ENCODE measurements at places on chromosomes 3 and 15.

DNA sequence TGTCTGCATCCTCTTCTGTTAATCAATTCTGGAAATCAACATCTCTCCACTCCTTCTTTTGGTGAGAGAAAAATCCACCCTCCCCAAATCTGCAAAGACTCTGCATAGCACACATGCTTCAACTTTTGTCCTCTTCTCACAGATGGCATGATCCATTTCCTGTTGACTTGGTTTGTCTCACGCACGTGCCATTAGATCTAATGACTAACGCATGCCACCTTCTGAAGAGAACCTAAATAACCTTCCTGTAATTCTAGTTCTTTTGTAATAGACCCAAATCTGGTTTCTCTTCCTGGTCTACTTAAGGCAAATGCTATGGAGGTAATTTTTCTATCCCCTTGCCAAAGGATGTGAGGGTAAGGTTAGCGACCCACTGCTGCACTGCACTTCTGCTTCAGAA, 51.0 kb upstream of the ATOSA start:
- no peak for DNase-seq

DNA sequence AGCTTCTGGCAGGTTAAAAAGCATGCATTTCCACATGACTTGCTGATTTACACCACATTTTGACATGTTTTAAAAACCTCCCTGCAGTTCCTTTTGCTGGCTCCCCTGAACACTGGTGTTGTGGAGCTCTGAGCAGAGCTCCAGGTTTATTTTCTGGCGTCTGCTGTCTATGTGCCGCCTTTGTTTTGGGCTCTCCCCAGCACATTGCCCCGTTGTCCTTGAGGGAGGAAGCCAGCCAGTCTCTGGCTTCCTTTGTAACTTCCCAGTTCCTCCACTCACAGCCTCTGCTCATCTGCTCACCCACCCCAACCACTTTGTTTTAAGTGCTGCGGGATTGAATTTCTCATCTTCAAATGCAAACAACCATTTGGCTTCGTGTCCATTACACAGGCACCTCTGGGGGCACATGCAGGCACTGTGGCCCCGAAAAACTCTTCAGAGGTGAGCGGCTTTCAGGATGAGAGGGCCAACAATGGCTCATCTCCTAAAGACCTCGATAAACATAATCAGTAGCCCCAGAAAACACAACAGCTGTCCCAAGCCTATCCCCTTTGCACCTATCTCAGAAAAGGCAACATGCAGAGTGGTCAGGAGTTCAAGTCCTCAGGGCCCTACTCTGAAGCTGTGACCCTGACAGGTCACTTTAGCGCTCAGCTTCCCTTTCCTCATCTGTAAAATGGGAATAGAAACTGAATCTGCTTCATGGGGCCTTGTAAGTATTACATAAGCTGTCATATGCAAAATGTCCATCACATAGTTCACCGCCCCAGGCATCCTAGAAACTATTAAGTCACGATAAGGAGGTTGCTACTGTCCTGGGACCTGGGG, 1.3 kb upstream of the MEF2A start:
- peak; percentile 42 for DNase-seq

GRCh38 chr3:10248984-10249748, 907 bp downstream of the TATDN2 start:
- no peak for DNase-seq

DNA sequence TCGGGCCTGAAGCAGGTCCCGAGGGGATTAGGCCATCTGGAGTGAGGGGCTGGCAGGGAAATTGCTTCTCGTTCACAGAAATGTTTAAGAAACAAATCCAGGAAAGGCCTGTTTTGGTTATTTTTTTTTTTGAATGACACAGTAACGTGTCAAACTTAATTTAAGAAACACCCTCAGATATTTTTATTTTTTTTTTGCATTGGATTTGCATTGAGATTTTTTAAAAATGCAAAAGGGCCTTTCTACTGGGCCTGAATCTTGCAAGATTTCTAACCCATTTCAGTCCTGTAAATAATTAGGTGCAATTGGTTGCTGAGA, 25.0 kb upstream of the KLF13 start:
- no peak for DNase-seq

DNA sequence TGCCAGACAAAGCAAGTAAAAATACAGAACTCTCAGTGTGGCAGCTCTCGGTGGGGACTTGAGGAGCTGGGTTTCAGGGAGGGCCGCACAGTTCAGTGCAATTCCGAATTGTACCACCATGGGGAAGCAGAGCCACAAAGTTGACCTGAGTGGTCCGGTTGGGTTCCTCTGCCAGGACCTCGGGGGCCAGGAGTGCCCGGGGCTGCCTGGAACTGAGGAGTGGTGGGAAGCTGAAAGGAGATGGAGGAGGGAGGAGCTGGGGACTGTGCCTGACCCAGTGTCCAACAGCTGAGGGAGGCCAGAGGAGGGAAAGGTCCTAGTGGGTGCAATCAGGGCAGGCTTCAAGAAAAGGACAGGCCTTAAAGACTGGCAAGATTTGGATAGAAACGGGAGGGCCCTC, 32.2 kb upstream of the TRH start:
- DNase-seq, result peak; percentile 38

DNA sequence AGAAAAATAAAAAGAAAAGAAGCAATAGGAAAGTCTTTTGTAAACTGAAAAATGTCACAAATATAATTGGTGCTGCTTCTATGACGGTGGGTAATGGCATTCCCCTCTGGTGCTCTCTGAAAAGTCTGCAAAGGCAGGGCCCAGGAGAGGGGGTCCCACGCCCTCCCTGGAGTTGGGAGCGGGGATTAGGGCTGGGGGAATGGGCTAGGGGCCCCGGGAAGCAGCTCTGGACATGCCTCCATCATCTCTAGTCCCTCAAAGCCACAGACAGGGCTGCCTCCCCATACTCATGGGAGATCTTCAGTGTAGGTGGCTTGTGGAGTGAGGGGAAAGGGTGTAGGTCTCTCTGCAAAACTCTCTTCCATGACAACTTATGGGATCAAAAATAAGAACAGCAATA, 7.8 kb upstream of the RHCG start:
- no peak for DNase-seq

DNA sequence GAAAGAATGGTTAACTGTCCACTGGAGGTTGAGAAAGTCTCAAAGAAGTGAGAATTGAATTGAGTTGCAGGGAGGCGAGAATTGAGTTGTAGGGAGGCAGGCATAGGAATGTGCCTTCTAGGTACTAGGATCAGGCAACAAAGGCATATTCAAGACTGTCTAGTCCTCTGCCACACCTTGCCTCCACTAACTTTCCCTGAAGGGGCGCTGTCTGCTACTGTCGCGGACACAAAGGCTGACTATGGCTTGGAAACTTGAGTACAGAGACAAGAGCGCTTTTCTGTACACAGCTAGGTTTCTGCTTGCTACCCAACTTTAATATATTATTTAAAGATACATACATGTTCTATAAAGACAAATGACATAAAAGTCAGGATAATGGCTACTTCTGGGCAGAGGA, 10.4 kb upstream of the FBXL22 start:
- DNase-seq, result no peak

- DNase-seq, result peak; percentile 78
Observed at GRCh38 chr15:31435261-31435911, 108.8 kb downstream of the KLF13 start.

GRCh38 chr3:37739579-37740290, 121.9 kb upstream of the CTDSPL start:
- DNase-seq, result no peak

GRCh38 chr3:160091441-160091840, 102.8 kb downstream of the IL12A start:
- no peak for DNase-seq

DNA sequence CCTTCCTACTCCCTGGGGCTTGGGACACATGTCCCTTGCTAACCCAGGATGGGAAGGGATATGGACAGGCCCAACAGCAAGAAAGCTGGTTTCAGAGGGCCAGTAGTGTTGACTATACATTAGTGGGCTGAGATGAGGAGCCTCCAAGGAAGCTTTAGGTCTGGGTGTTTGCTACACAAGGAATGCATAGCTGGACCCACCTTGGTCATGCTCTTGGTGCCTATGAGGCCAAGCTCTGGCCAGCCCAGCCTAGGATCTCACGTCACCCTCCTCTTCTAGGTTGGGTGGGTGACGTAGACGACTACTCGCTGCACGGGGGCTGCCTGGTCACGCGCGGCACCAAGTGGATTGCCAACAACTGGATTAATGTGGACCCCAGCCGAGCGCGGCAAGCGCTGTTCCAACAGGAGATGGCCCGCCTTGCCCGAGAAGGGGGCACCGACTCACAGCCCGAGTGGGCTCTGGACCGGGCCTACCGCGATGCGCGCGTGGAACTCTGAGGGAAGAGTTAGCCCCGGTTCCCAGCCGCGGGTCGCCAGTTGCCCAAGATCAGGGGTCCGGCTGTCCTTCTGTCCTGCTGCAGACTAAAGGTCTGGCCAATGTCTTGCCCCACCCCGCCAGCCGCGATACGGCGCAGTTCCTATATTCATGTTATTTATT, 653 bp upstream of the WDR6 start:
- peak; percentile 40 for DNase-seq

- DNase-seq, result no peak
Observed at GRCh38 chr3:134482622-134483021, 3.2 kb downstream of the ANAPC13 start.

DNA sequence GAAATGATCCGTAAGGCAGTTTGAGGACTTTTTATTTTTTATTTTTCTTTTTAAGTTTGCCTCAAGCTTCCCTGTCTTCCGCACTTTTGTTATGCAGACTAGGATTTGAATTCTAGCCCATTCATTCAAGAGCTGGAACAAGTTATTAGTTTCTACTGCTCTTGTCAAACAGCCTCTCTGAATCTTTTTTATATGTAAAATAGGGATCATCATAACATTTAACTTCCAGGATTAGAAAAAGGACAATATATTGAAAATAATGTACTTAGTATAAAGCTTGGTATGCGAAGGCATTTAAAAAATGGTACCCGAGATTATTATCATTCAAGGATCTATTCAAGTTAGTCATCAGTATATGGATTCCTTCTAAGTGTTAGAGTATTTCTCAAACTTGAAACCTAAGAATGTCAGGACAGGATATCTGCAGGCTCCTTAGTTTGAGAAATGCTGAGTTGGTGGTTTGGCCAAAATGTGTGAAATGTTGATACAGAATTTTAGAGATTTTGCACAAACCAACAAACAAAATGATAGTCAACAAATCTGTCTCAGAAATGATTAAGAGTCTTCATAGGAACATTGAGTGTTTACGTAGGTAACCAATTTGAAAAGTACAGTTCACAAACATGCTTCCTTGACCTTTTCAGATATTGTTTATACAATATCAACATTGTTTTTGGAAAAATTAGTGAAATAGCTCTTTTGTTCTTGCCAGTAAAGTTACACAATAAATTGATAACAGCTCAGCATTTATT, 40.5 kb upstream of the IGSF10 start:
- no peak for DNase-seq

DNA sequence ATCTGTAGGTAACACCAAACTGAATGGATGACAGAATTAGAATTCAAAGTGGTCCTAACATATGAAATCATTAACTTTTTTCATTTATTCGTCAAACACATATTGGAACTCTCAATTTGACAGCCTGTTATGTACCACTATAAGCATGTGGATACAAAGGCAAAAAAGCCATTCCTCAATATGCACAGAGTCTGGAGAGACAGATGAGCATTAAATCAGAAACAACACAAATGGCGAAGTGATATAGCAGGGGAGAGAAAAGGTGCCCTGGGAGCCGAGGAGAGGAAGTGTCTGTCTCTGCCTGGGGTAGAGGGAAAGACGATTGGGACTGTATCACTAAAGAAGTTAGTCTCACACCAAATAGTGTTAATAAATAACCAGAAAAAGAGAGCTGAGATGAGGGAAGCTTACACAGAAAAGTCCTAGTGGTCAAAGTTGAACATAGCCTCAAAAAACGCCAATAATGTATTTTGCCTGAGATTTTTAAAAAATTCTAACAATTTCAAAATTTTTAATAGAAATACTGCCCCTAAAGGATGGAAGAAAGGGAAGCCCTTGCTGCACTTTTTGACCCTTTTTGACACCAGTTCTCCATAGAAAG, 417.5 kb downstream of the TUSC7 start:
- no peak for DNase-seq

DNA sequence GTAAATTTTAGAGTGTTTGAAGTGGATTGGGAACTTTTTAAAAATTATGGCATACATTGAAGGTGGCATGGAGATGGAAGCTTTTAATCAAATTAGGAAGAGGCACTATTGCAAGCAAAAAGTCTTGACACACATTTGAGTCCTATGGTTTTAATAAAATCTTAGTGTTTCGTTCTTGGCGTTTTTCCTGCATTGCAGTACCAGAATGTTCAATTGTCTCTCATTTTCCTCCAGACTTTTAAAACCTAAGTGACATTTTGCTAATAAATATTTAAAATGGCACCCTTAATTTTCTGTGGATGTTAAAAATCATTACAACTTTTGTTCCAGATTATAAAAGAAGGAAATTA, 2.2 kb downstream of the TGFBR2 start:
- no peak for DNase-seq

DNA sequence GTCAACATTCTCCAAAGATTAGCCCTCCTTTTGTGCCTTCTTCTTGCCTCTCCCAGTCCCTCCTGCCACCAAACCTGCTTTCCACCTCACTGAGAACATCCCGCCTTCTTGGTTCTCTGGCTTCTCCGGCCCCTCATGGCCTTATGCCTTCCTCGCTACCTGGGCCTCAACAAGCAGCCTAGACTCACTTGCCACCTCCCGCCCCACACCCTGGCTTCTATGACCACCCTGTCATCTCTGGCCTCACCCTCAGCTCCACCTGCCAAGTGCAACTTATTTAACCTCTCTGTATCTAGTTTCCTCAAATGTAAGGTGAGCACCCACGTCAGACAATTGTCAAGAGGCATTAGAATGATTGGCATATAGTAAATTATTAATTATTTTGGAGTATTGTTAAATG, 68.8 kb upstream of the MEX3B start:
- DNase-seq, result no peak

GRCh38 chr3:122695927-122696561, 15.4 kb downstream of the PARP14 start:
- DNase-seq, result no peak

- no peak for DNase-seq
Observed at GRCh38 chr3:2976796-2977195, 133.4 kb downstream of the IL5RA start.

DNA sequence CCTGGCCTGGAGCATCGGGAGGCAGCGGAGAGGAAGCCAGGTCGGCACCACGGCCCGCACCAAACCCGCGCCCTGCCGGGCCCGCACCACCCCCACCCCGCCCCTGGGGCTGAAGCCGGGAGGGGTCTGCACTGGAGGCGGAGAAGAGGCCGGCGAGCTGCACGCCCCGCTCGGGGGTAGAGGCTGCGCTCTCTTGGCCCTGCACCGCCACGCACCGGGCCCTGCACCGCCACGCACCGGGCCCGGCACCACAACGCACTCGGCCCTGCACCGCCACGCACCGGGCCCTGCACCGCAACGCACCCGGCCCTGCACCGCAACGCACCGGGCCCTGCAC, 41.4 kb downstream of the MUC20 start:
- DNase-seq, result no peak

DNA sequence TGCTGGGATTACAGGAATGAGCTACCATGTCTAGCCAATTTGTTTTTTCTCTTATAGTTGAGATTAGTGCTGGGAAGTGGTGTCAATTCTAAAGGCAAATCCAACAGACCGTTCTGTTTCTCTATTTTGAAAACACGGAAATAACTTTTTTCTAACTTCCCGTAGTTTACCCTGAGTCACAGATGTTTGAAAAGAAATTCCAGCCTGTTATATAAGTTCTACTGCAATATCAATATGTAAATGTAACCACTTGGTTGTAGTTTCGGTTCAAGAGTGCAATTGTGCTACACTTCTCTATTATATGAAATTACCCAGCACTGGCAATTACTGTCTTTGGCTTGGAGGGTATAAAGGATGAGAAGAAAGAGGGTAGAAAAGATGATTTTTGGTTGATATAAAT, 22.3 kb upstream of the GNB4 start:
- DNase-seq, result no peak

- no peak for DNase-seq
Observed at GRCh38 chr3:62923066-62923465, 47.9 kb upstream of the CADPS start.

Data from tibial artery (tissue), 4 donors.